Stimulated activated CD8-positive, alpha-beta memory T cell treated with anti-CD3 and anti-CD28 coated beads, Interleukin-4, amount 100 ng/mL, for 1 hour (primary cell): ENCODE measurements at places on chromosomes 3 and 15.

- no peak for DNase-seq
Measured at GRCh38 chr3:171813278-171813896, 3.1 kb upstream of the PLD1 start.

- DNase-seq = no peak
Measured at GRCh38 chr3:154515921-154516320, 85.9 kb upstream of the GPR149 start.

- no peak for DNase-seq
Measured at GRCh38 chr3:64647825-64648224, 40.0 kb downstream of the ADAMTS9 start.

GRCh38 chr3:170531657-170532335 lies 54.1 kb downstream of the SLC7A14 start:
- no peak for DNase-seq

GRCh38 chr3:184058029-184058428 lies 5.2 kb downstream of the HTR3C start:
- DNase-seq = no peak

DNA sequence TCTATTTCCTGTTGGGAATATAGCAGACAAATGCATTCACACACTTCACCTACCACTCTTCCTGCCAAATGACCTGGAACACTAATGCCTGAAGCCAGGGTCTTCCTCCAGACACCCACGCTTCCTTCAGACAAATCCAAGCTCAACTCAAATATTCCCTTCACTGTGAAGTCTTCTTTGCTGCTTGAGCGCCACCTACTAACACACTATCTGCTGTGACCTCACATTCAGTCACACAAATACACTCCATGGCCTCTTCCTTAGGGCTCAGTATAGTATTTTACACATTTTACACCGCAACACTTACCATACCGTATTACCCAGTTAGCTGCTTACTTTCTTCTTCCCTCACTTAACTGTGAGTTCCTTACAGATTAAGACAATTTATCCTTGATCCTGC lies 149.4 kb downstream of the SHOX2 start:
- no peak for DNase-seq

- DNase-seq = no peak
Measured at GRCh38 chr3:127942613-127943012, 27.6 kb downstream of the KBTBD12 start.

DNA sequence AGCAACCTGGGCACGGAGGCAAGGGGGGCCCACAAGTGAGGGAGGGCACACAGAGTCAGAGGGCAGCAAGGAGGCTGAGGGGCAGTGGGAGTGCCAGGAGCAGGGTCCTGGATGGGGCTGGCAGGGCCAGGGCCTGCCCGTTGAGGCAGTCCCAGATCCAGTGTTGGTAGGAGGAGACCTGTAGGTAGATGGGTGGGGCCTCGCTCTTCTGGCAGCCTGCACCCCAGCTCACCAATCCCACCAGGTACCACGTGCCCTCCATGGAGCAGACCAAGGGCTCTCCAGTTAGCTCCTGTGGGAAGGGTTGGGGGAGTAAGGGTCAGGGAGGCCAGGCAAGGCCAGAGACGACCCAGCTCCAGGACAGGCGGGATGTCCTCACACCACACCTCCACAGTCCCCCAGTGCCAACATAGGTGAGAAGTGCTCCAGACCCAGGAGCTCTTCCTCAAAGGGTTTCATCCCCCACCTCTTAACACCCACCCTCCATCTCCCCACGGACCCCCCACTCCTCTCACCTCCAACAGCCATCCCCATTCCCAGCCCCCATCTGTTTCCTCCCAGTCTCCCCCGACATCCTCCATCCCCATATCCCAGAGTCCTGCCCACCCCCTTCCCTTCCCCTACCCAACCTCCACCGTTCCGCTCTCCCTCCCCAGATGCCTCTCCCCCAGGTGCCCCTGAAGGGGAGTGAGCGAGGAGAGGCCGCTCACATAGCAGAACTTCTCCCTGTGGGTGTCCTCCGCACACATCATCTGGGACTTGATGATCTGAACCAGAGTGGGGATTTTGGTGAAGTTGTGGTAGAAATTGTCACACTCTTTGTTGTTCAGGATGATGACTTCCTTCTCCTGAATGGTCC lies 5.2 kb downstream of the PRSS50 start:
- DNase-seq = no peak
